Esophagus squamous epithelium (tissue), 5 donors: ENCODE measurements at places on chromosomes 3 and 15. TPM values are rescaled to one million over a fixed set of nuclear protein-coding genes. Genes with fewer than 3 reads are reported as not detected.

DNA sequence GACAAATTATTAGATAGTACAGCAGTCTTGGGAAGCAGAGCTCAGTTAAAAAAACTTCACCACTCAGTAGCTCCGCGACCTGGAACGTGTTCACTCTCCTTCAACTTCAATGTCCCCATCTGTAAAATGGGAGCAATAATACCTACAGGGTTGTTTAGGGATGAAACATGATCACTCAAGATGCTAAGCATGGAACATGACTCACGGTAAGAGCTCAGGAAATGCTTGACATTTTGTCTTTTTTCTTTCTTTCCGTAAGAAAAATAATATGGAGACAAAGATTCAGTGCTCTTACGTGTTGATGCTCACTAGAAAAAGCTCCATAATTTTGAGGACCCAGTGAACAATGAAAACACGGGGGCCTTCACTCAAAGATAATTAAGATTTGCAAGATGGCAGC, 606.7 kb upstream of the MDFIC2 start:
- no peak for DNase-seq

DNA sequence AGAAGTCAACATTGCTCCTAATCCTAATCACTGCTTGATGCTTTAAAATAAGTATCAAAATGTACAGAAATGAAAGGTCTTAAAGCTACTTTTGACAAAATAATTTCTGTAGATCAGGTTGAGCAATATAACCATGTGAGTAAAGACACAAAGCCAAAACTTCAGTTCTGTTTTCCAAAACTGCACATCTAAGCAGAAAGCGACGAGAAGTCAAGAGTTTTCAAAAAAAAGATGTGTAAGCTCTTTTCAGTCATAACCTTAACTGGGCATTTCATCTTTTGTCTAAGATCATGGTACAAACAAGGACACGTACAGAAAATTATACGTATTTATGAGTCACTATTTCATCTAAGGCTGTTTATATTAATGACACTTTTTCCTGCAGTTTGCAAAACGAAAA, 608.8 kb downstream of the FOXP1 start:
- no peak for DNase-seq

FBLN2 gene
- 12.3 TPM for total RNA-seq

DNA sequence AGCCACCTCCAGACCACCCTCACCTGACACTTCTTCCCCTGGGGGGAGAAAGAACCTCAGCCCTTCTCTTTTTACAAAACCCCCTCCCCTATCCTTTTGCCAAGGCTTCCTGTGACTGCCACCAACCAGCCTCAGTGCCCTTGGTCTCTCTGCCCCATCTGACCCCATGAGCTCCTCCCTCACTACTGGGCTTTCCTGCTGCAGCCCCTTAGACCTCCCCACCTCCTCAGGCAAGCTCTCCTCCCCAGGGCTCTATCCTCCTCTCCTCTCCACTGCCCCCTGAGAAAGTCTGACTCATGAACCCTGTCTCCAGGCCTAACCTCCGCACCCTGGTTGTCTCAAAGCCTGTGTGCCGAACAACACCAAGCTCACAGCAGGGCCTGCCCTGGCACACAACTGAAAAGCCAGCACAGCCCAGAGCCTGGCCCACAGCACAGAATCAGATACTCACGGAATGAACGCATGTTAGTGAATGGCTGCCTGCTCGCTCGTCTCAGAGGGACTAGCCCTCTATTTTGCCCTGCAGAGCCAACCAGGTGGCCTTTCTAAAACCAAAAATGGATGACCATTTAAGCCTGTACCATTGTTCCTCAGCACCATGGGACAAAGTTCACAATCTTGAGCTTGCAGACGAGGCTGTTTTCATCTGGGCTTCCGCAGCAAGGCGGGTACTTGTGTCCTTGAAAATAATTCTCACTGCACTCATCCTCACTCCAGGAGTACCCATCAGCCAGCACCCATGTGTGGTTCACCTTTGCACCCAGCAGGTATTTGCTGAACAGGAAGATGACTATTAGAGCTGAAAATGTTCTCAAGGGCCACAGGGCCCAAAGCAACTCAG, 1.7 kb downstream of the CHDH start:
- no peak for DNase-seq

TLR9 gene
- total RNA-seq: not detected

GRCh38 chr15:47796830-47797229, 79.5 kb downstream of the SEMA6D start:
- no peak for DNase-seq

DNA sequence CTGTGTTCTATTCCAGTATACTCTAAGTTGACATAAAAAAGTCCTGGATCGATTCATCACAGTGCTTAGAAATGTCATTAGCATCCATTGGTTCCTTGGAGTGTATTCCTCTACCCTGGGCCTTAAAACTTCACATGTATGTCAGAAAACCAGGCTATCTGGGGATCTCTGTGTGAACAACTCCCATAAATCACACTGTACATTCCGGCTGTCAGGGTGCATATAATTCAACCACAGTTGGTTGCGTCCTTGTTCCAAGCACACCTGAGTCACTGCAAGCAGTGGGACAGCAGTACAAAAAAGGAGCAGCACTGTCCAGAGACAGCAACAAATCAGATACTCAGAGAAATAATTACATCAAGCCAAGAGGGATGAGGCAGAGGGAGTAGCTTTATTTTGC, 52.4 kb downstream of the PDZRN3 start:
- no peak for DNase-seq

GRCh38 chr3:146542179-146542578, 2.2 kb downstream of the PLSCR1 start:
- DNase-seq: no peak

HYAL3 gene
- 5.8 TPM for total RNA-seq

DNA sequence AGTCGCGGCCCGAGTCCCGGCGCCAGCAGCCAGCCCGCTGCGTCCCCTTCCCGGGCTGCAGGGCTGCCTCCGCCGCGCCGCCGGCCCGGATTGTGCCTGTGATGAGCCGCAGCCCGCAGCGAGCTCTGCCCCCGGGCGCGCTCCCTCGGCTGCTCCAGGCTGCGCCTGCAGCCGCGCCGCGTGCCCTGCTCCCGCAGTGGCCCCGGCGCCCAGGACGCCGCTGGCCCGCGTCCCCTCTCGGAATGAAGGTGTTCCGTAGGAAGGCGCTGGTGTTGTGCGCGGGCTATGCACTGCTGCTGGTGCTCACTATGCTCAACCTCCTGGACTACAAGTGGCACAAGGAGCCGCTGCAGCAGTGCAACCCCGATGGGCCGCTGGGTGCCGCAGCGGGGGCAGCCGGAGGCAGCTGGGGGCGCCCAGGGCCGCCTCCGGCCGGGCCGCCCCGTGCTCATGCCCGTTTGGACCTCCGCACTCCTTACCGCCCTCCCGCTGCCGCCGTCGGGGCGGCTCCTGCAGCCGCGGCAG, 1.2 kb downstream of the CHST2 start:
- DNase-seq: no peak

- DNase-seq: no peak
These were observed 87.4 kb downstream of the NFKBIZ start for GRCh38 chr3:101936419-101937356.

DNA sequence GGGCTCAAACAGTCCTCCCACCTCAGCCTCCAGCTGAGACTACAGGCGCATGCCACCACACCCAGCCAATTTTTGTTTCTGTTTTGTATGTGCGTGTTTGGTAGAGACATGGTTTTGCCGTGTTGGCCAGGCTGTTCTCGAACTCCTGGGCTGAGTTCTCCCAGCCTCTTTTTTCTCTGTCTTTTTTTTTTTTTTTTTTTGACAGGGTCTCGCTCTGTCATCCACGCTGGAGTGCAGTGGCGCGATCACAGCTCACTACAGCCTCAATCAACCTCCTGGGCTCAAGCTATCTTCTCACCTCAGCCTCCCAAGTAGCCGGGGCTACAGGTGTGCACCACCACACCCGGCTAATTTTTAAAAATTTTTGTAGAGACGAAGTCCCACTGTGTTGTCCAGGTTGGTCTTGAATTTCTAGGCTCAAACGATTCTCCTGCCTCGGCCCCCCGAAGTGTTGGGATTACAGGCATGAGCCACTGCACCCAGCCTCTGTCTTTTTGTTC, 867 bp upstream of the DCAF1 start:
- no peak for DNase-seq

GRCh38 chr3:64070704-64071103, 47.4 kb upstream of the PSMD6 start:
- DNase-seq: no peak

GLDN gene
- total RNA-seq: 0.31 TPM

DNA sequence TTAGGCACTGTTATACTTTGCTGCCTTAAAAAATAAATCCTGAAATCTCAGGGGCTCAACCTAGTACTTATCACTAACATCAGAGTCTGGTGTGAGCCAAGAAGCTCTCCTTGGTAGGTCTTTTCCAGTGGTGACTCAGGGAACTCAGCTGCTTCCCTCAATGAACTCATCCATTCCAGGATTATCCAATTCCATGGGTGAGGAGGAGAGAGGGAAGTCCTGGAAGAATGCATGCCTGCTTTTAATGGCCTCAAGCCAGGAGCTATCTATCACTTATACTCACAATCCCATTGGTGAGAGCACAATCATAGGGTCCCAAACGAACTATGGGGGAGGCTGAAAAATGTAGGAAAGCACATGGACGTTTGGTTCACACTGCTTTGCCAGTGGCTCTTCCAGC, 113.6 kb downstream of the POLR2M start:
- no peak for DNase-seq

- no peak for DNase-seq
These were observed 1.8 kb downstream of the KCNMB2 start for GRCh38 chr3:178538056-178538455.

ANKUB1 gene
- not detected for total RNA-seq

DNA sequence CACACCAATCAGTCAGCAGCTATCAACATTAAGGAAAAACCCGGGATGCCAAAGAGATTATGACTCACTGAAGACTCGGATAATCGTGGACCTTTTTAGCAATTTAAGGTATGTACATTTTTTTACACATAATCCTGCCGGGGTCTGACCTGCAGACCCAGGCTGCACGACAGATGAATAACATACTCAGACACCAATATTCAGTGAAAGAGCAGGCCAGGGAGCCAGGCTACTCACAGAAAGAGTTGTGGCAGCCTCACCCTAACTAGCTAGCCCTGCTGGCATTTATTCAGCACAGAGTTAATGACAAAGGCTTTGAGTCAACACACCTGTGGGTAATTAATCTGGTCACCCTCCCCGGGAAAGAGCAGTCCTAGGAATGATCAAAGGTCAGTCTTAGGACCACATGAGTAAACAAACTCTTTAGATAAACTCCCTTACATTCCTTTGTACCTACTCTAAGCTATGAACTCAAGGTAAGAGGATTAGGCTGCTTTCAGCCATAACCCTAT, 727.5 kb downstream of the TBL1XR1 start:
- no peak for DNase-seq

DNA sequence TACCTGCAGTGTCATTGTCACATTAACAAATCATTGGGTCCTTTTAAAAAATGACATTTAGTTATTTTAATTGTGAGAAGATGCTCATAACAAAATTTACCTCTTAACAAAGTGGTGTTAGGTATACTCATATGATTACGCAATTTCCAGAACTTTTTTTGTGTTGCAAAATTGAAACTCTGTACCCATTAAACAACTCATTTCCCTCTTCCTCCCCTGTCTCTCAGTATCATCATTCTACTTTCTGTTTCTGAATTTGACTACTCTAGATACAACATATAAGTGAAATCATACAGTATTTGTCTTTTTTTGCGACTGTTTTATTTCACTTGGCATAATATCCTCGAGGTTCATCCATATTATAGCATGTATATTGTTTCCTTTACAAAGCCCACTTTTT, 58.7 kb upstream of the CHST2 start:
- DNase-seq: no peak

DNA sequence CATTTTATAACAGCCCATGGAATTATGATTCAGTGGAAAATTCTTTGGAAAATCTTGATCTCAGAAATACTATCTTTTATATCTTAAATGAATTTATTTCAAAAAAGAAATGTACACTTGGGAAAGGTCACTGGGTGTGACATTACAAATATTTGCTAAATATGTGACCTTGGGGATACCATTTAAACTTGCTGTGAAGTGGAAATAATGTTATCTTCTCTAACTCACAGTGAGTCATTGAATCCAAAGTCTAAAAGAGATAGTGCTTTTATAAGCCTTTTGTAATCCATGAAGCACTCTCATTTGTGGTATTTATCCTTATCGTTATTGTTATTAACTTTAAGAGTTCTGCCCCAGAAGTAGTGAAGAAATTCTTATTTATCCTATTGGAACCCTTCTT, 289.8 kb upstream of the SEMA6D start:
- DNase-seq: no peak

- no peak for DNase-seq
These were observed 326.6 kb downstream of the ARPP21 start for GRCh38 chr3:35965908-35966307.

DNA sequence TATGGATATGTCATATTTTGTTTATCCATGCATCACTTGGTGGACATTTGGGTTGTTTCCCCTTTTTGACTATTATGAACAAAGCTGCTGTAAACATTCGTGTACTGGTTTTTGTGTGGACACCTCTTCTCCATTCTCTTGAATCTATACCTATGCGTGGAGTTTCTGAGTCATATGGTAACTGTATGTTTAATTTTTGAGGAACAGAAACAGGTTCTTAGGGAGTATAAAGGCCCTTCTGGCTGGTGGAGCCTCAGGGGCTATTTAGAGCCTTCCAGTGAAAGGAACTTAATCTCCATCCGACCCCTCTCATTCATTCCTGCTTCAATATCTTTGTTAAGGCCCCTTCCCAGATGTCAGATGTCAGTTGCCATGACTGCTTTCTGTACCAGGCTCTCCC, 14.1 kb upstream of the CTXND1 start:
- no peak for DNase-seq

- DNase-seq: no peak
These were observed 19.2 kb downstream of the SLC41A3 start for GRCh38 chr3:126064627-126065258.

DNA sequence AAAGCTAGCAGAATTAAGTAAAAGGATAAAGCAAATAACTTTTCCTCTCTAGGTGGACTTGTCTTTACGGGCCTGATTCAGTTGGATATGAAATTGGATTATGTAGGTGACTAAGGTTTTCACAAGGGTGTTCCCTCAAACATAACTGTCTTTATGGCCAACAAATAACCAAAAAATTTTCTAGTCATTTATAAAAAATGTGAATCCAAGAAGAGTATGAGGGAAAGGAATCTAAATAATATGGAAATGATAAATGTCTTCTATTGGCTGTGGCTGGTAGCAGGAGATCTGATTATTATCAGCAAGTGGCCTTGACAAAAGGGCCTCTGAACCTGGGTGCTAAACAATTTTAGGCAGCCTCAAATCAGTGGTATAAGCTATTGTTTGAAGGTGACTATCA, 594.0 kb upstream of the UBE2E2 start:
- DNase-seq: no peak

TMOD2 gene
- 5.7 TPM for total RNA-seq

- DNase-seq: no peak
These were observed 26.1 kb upstream of the USP3 start for GRCh38 chr15:63478243-63478642.

DNA sequence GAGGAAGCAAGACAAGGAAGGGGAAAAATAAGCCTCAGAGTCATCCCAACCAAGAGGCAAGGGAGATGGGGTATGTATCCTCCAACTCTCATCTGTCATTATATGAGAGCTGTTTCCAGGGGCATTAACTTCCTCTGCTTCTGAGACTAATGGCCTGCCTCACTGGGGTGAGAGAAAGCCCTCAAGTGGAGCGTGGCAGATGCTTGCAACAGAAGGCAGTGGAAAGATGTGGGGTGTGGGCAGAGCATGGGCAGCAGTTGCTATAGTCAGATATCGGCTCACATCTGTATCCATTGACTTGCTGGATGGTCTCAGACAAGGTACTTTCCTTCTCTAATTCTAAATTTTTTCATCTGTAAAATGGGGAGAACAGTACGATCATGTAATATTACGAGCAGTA, 81.7 kb upstream of the PLCL2 start:
- DNase-seq: no peak

- no peak for DNase-seq
These were observed 38.5 kb upstream of the FAN1 start for GRCh38 chr15:30865257-30865656.
